ENCODE measurements at places on chromosomes 11 and 22.

- DNase-seq, result no peak
These were observed 13.6 kb upstream of the FGF3 start for GRCh38 chr11:69832561-69833413.

DNA sequence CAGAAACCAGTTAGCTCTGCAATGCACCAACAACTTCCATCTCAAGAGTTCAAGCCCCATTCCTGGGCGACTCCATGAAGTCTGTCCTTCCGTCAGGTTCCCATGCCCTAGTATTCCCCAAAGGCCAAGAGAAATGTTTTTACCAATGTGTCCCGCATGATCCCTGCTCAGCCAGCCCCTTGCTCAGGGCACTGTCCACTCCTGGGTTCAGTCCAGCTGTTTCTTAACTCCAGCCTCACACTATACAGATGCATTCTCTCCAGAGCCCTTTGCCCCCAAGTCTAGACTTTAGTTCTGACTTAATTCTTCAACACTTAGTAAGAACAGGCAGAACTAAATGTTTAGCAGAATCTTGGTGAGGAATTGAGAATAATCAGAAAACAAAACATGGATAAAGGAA is 497.5 kb downstream of the SOX6 start:
- no peak for DNase-seq

GRCh38 chr11:120229451-120230424 is 10.2 kb upstream of the POU2F3 start:
- no peak for DNase-seq

DNA sequence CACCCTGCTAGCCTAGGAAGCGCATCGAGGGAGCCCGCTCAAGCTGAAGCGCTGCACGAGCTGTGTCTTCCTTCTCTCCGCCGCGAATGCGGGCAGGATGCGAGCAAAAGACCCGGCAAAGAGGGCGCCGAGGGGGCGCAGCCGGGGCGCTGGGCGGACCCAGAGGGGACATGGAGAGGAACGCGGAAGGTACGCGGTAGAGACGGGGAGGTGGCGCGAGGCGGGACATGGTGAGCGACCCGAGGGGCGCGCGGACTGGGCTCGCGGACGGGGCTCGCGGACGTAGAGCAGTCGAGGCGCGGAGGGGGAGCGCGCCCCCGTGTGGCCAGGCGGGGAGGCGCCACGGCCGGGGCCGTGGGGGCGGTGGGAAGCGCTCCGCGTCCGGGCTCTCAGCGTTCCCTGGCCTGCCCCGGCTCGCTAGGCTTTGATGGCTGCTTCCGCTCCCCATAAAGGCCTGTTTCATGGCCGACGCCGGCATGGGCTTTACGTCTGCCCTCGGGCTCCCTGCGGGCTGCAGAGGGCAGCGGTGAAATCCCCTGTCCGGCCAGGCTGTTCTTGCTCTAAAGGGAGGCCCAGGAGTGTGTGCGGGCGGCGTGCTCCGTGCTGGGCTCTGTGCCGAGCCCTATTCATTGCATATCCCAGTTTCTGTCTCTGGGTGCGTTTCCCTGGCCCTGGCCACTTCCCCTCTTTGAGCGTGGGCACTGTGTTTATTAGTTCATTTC is 31.2 kb upstream of the TRIM29 start:
- DNase-seq, result peak; percentile 45

DNA sequence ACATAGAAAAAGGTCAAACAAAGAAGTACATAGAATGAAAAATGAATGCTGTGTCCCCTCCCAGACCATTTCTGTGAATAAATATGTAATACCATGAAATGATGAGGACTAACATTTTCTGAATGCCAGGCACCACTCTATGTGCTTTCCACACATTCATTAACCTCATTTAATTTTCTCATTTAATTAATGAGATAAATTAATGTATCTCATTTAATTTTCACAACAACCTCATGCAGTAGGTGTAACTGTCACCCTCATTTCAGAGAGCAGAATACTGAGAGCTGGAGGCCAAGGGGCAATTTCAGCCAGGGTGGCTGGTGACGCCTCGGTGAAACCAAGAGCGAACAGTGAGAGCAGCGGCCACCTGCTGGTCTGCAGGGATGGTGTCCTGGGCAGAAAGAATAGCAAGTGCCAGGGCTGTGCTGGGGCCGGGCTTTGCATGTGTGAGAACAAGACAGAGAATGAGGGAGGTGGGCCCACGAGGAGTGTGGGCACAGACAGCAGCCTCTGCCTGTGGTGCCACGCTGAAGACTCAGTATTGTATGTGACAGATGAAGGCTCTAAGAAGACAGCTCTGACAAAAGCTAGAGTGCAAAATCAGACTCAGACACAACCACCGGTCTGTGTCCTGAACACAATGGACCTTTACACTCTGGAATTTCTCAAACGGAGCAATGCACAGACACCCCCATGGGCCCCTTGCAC is 1.8 kb upstream of the SERPIND1 start:
- no peak for DNase-seq

GRCh38 chr11:30346068-30346688 is 23.3 kb downstream of the ARL14EP start:
- DNase-seq, result no peak

GRCh38 chr11:129247135-129247534 is 55.0 kb upstream of the ARHGAP32 start:
- DNase-seq, result no peak

DNA sequence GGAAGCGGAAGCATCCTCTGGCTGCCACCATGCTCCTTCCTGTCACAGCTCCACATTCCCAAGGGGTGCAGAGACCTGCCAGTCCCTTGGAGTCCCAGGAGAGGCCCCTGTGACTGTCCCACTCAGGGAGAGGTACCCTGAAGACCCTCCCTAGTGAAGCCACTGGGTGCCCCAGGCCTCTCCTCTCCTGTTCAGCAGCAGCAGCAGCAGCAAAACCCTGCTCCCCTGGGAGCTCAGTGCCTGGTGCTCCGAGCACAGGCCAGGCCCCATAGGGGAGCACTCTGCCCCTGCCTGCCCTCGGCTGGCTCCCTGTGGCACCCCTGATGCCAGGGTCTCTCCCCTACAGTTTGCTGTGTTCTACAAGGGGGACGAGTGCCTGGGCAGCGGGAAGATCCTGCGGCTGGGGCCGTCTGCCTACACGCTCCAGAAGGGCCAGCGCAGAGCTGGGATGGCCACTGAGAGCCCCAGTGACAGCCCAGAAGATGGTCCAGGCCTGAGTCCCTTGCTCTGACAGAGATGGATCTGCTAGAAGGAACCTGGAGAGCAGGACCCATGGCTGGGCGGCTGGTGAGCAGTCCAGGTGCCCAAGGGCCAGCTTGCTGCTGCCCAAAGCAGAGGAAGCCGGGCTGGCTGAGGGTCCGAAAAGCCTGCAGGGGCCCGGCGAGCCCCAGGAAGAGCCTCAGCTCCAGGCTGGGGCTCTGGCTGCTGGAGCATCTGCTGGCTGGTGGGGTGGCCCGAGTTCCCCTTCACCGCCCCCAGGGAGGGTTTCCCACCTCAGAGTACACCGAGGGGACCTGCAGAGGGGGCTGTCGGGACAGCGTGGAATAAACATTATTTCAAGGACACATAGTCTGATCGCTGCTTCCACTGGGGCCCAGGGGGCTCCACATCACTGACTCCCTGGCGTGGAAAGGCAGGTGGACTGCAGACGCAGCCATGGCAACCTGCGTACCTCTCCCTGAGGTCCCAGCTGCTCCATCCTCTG is 21.3 kb downstream of the TRMU start:
- DNase-seq, result no peak

GRCh38 chr11:1011320-1011698 is 25.2 kb downstream of the MUC6 start:
- DNase-seq, result no peak

- DNase-seq, result no peak
These were observed 118.4 kb downstream of the TEAD1 start for GRCh38 chr11:12792590-12792989.

DNA sequence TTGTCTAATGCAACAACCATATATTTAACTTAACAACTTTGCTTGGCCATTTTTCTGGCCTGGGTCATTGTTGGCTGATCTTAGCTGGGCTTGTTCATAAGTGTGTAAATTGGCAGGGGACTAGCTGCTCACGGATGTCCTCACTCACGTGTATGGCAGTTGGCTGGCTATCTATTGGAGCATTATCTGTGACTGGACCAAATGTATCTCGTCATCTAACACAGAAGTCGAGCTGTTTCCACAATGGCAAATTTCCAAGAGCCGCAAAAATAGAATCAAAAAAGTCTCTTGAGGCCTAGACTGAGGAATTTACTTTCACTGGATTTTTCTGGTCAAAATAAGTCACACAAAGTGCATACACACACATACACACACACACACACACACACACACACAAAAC is 893.3 kb downstream of the FAM181B start:
- DNase-seq, result no peak

GRCh38 chr11:116513894-116514293 is 258.9 kb downstream of the BUD13 start:
- DNase-seq, result no peak

DNA sequence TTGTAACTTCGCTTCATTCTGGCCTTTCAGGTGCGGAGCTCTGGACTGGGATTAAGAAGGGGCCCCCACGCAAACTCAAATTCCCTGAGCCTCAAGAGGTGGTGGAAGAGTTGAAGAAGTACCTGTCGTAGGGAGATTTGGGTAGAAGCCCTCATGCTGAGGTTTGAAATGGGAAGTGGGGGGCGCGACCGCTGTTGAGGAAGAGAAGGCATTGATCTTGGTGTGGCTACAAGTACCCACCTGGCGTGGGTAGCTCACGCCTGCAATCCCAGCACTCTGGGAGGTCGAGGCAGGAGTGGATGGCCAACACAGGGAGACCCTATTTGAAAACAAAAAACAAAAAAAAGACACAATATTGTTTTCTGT is 779 bp downstream of the SELENOH start:
- no peak for DNase-seq

- DNase-seq, result no peak
These were observed 29.8 kb downstream of the SGSM3 start for GRCh38 chr22:40400159-40400558.

DNA sequence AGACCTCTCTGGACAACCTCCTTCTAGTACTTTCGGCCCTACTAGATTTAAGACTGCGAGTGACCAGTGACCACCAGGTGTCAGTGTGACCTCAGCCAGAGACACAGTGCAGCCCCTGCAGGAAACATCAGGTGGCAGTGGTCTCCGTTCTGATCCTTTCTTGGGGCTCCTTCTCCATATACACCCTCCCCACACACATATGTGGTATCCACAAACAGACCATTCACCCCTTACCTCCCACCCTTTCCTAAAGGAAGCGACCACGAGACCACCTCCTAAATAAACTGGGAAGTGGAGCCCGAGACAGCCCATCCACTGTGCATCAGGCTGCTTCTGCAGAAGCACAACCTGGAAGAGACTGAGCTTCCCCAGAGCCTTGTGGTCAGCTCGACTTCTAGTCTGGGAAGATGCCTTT is 38.5 kb upstream of the CYP2D6 start:
- DNase-seq, result peak; percentile 54

DNA sequence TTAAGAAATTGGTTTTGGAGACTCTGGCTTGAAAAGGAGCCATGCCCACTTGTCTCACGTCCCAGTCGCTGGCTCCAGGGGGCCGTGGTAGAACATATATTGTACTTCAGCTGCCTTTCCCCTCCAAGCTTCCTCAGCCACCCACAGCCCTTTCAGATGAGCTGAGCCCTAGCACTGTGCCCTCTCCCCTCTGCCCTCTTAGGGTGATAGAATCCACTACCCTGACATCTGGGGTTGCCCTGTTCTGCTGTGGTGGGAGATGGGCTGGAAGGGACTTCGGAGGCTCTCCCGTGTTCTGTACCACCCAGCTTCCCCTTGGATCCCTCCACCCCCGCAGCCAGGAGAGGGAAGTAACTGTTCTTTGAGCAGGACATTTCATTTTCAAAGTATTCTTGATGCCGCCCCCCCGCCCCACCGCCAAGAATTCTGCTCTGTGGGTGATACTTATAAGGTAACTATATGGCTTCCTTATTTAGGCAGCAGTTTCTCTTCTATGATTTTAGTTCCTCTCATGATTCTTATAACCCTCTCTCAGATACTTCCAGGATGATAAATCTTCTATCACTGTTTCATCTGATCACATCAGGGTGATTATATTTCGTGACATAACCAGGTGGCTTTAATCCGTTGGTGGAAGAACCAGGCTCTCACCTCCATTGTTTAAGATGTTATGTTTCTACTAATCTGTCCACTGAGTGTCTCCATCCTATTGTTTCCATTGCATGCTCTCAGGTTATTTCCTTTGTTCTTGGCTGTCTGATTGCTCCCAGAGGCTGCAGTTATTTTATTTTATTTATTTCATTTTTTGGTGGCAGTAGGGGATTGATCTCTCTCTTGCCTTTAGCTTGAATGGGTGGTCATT is 24.1 kb downstream of the ZBTB16 start:
- no peak for DNase-seq

DNA sequence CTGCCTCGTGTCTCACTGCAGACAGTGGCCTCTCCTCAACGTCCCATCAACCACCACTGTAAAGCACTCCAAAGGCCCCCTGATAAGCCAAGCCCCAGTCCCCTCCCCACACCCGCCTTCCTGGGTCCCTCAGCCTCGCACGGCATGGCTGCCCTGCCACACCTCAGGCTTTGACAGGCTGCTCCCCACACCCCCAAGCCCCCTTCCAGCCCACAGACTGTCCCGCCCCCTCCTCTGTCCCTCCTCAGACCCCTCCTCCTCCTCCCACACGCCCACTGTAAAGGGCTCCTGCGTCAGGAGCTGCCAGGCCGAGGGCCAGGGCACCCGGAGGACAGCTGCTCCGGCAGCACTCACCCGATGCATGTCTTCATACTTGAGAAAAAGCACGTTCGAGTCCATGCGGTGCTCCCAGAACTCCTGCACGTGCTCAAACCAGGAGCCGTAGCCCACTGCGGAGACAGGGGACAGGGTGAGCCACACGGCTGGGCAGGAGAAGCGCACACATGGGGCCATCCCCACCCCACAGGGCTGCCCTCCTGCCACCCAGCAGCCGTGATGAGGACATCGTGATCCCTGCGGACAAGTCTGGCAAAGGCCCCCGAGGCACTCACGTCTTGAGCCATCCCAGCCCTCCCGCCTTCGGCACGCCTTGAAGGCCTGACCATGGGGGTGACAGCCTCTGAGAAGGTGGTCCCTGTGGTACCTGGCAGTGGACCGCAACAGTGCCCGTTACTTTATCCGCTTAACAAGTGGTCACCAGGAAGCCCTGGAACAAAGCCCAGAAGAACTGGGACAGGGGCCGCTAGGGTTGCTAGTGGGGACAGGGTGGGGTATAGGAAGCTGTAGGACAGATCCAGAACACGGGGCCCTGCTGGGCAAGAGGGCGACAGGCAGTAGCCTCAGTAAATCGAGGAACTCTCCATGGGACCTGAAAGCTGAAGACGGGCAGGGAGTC is 21.5 kb upstream of the EFCAB6 start:
- no peak for DNase-seq

DNA sequence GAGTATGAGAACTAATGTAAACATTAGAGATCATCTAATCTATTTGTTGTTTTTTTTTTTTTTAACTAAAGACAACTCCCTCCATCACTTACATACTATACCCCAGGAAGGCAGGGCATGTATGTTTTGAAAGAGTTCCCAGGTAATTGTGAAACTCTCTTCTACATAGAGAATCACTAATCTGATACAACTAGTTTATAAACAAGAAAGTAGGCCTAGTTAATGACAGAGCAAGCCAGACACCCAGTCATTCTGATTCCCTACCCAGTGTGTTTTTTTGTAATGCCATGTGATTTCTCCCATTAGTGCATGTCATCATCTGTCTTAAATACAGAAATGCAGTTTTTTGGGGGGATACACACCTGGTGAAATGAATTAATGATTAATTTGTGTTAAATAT is 120.9 kb downstream of the C11orf65 start:
- DNase-seq, result no peak
